ENCODE measurements at places on chromosomes 13 and 19.

- peak; percentile 54 for DNase-seq
These were observed 8.2 kb upstream of the MEIS3 start for GRCh38 chr19:47427241-47428176.

- peak; percentile 6 for DNase-seq
These were observed 170.6 kb downstream of the FLT1 start for GRCh38 chr13:28324181-28324789.

DNA sequence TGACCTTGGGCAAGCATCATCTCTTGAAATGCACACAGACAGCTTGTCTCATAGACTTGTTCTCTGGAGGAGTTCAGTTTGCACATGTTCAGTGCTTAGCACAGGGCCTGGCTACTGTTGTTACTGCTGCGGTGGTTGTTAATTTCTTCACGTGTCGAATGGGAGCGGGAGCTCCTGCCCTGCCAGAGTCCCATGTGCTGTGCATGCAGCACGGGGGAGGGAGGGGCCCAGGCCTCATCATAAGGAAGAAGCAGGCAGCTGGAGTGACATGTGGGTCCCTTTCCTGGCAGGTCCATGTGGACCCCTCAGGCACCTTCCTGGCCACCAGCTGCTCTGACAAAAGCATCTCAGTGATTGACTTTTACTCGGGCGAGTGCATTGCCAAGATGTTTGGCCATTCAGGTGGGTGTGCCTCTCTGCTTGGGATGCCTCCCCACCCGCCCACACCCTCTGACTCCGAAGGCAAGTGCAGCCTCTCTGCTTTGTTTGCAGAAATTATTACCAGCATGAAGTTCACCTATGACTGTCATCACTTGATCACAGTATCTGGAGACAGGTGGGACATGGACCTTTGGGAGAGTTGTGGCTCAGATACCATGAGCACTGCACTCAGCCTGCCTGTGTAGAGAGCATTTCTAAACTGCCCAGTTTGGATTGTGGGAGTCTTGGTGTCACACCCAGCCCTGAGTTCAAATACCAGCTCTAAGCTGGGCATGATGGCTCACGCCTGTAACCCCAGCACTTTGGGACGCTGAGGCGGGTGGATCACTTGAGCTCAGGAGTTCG, 19.8 kb upstream of the OVOL3 start:
- no peak for DNase-seq

DNA sequence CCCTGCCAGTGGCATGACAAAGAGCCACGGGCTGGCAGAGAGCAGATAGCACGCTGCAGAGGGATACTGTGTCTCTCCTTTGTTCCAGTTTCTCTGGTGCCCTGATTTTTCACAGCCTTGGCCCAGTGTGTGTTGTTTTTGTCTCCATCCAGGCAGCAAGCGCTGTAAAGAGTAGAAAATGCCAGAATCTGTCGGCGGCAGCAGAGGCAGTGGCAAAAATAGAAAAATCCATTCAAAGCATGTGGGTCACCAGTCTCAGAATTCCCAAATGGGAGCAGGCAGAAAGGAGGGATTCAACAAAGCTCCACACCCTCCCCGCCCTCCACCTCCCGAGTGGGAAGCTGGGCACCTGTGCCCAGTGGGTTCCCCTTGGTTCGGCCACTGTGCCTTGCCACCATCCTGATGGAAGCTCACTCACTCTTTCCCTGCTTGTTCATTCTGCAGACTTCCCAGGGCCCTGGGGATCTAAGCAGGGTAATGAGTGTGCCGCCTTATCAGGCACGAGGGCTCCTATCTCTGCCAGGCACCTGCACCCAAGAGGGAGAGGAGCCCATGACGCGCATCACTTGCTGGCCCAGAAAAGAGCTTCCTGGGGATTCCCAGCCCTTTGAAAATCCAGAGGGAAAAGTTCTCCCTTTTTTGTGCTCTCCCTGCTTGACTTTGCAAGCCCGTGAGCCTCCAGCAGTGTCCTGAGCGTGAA, 416.9 kb downstream of the IRS2 start:
- DNase-seq = no peak

- DNase-seq = no peak
These were observed 35.6 kb upstream of the ZNF599 start for GRCh38 chr19:34808566-34808965.

- no peak for DNase-seq
These were observed 23.0 kb downstream of the ZNF568 start for GRCh38 chr19:36939153-36939552.

- no peak for DNase-seq
These were observed 1.1 kb upstream of the FAM174C start for GRCh38 chr19:1274081-1274851.

GRCh38 chr19:55391191-55391670, 5.5 kb downstream of the RPL28 start:
- no peak for DNase-seq

DNA sequence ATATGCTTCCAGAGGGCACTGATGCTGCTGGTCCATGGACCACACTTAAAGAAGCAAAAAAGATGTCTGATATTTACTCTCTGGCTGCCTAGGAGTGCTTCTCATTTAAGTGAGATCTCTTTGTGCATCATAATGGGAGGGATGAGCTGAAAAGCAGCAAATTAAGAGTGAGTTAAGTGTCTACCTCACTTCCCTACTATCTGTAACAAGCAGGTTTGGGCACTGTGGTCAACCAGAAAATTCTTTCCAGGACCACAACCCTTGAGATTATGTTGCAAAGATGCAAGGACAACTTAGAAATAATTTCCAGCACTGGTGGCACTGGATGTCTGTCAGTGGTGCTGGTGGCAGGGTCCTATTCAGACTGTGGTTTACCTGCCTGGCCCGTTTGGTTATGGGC, 52.1 kb upstream of the USPL1 start:
- no peak for DNase-seq

DNA sequence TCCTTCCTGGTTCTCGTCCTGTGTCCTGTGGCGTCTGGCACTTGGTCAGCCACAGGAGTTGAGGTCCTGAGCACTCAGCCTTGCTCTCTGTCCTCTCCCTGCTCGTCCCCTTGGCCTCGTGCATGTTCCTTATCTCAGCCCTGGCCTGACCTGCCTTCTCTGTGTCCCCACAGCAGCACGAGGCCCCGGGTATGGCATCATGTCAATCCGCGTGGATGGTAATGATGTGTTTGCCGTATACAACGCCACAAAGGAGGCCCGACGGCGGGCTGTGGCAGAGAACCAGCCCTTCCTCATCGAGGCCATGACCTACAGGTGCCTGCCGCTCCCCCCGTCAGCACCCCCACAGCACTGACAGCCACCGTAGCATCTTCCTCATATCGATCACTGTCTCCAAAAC, 4.7 kb downstream of the B3GNT8 start:
- DNase-seq = no peak

GRCh38 chr19:3721131-3721886, 13.1 kb downstream of the TJP3 start:
- DNase-seq = peak; percentile 88

GRCh38 chr19:1026783-1027649, 608 bp downstream of the CNN2 start:
- no peak for DNase-seq

DNA sequence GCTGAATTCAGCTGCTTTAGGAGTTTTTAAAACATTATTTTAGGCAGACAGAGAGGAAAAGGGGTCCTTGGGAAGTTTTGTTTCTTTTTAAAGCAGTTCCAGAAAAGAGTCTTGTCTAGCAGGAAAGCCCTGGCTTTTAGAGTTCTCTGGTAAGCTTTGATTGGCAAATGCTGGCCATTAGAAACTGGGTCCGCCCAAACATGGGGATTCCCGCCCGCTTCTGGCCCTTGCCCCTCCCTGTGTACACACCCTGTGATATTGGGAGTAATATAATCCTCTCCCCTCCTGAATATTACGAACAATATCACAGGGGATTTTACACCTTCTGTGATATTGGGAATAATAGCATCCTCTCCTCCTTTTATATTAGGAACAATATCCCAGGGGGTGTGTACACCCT, 58.9 kb downstream of the ERICH4 start:
- DNase-seq = no peak

DNA sequence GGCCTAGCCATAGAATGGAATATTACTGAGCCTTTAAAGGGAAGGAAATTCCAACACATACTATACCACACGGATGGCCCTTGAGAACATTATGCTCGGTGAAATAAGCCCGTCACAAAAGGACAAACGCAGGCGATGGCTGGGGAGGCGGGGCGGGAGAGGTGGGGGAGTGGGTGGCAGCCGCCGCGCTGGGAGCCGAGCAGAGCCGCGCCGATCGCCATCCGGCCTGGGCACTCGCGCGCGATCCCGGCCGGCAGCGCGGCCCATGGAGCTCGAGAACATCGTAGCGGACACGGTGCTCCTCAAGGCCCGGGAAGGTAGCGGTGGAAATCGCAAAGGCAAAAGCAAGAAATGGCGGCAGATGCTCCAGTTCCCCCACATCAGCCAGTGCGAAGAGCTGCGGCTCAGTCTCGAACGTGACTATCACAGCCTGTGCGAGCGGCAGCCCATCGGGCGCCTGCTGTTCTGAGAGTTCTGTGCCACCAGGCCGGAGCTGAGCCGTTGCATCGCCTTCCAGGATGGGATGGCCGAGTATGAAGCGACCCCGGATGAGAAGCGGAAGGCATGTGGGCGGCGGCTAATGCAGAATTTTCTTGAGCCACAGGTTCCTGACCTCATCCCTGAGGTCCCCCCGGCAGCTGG, 140.1 kb downstream of the ZDHHC20 start:
- no peak for DNase-seq

GRCh38 chr19:49832556-49832955, 14.5 kb downstream of the MED25 start:
- no peak for DNase-seq

DNA sequence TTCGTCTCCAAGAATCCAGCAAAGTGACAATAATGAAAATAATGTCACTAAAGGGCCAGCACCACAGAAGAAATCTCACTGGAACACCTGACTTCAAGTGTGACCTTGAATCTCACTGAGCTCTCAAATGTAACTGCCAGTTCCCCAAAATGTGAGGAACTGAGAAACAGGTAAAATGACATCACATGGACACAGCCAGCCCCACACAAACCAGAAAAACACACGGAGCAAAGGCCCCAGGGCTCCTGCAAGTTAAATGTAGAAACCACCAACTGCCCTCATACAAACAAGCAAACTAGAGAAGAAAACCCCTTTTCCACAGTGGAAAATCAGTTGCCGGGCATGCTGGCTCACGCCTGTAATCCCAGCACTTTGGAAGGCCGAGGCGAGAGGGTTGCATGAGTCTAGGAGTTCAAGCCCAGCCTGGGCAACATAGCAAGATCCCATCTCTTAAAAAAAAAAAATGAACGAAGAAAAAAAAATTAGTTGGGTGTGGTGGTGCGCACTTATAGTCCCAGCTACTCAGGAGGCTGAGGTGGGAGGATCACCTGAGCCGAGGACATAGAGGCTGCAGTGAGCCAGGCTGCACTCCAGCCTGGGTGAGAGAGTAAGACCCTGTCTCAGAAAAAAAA, 8.7 kb upstream of the KANK2 start:
- no peak for DNase-seq

- DNase-seq = no peak
These were observed 73.9 kb upstream of the FNDC3A start for GRCh38 chr13:48901781-48902180.

GRCh38 chr13:26601669-26602068, 44.2 kb downstream of the WASF3 start:
- DNase-seq = no peak

GRCh38 chr13:29664591-29664990, 69.1 kb upstream of the SLC7A1 start:
- no peak for DNase-seq

DNA sequence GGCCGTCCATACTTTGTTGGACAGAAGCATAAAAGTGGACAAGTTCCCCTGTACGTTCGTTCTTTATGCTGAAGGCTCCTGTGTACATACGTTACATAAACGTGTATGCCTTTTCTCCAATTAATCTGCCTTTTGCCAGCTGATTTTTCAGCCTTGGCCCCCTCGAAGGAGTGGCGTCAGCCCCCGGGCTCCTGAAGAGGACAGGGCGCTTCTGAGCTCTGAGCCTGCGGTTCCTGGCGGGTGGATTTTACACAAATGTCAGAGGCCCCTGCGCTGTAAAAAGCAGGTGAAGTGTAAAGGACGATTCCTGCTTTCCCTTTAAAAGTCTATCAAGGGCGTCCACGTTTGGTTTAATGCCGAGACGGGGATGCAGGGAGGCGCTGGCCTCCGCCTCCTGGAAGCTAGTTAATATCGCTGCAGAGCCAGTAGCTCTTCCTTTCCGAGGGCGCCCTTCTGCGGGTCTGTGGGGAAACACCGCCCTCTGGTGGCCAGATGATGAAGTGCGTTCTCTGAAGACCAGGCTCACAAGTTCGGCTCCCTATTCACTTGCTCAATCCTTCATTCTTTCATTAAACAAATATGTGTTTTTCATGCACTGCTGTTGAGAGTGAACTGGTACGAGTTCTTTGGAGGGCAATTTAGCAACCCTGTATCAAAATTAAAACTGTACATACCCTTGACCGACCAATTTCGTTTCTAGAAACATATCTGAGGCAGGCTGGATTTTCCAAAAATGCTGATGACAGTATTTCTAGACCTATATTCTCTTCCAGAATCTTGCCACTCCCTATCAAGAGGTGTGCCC, 62.0 kb downstream of the GPR12 start:
- peak; percentile 51 for DNase-seq

DNA sequence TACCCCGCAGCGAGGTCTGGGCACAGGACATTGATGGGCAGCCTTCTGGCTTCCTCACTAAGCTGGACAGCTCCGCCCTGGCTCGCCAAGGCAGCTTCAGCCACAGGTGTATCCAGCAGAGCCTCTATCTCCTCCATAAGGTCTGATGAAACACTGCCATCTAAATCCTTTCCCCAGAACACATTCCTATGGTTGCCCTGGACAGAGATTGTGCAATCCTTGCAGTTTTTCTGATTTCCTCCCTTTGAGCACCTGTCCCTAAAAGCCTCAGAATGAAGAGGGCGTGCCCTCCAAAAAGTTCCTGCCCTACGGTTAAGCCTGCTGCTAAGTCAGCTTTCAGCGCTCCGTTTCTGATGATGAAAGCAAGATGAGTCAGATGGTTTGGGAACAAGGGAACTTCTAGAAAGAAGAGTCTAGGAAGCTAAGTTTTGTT, 21.0 kb downstream of the CLEC4M start:
- DNase-seq = no peak

- no peak for DNase-seq
These were observed 21.4 kb downstream of the ESD start for GRCh38 chr13:46775385-46776107.

DNA sequence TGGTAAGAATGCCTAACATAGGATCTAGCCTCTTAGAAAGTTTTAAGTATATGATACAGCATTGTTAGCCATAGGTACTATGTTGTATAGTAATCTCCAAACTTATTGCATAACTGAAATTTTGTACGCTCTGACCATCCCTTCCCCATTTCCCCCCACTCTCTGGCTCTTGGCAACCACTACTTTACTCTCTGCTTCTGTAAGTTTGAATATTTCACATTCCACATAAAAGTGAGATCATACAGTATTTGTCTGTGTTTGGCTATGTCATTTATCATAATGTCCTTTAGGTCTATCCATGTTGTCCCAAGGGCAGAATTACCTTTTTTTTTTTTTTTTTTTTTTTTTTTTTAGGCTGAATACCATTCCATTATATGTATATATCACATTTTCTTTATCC, 396.9 kb downstream of the DLEU7 start:
- no peak for DNase-seq

All from activated CD4-positive, CD25-positive, alpha-beta regulatory T cell (primary cell).